ENCODE measurements at places on chromosomes 6 and 20.

DNA sequence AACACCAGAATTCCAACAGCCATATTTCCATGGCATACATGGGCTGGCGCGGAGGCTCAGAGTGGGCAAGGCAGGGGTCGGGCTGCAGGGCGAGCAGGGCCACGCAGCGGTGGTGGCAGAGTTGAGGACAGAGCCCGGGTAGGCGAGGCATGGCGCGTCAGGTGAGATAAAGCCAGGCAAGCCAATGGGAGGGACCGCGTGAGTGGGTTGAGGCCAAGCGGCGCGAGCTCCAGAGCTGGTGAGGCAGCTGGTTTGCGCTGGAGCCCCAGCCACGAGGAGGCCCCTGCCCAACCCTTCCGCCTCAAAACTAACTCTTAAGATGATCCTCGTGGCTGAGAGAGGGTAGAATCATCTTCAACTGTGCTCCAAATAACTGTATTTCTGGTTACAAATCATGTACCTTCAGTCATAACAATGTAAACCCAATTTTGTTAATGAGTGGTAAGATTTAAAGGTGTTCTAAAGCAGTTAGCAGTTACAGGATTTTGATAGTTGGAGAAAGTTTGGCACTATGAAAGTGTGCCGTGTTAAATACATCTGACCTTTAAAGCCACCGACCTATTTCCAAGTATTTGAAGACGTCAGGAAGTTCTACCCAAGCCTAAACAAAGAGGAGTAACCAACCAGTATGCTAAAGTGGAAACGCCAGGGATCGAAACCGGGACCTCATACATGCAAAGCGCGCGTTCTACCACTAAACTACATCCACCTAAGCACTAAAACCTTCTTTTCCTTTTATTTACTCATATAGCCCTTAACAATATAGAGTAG is 107.9 kb downstream of the GPX5 start:
- DNase-seq, result no peak

DNA sequence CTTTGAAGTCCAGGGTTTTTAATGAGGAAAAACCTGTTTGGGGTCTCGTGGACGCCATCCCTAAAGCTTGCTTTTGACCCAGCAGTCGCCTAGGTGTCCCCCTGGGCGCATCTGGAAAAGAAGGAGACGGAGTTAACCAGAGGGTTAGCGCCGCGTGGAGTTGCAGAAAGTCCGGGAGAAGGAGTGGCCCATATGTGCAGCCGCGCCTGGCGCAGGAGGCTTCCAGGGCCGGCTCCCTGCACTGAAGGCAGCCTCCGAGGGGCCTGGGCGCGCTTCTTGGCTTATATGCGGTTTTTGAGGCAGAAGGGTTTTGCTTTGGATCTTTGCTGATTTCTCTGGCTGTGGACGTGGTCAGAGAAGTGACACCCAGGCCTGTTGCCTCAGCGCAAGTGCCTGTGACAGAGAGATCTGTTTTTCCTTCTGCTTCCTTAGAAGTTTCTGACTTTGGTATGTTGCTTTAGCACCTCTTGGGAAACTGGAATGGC is 987 bp downstream of the TMEM181 start:
- DNase-seq, result peak; percentile 45

- peak; percentile 5 for DNase-seq
Measured at GRCh38 chr6:100464903-100465700, at the start of gene SIM1. TSS of gene SIM1 (minus strand) at chr6:100464921. CDS start at chr6:100463468, 1,453 bp downstream.

GRCh38 chr6:112539355-112539754 is 192.2 kb downstream of the RFPL4B start:
- no peak for DNase-seq

- no peak for DNase-seq
Measured at GRCh38 chr6:4185846-4186245, 50.5 kb upstream of the ECI2 start.

GRCh38 chr20:57625181-57625958 is 5.1 kb upstream of the ZBP1 start:
- DNase-seq, result no peak

- DNase-seq, result peak; percentile 30
Measured at GRCh38 chr6:158143700-158144099, 24.4 kb downstream of the SERAC1 start.

DNA sequence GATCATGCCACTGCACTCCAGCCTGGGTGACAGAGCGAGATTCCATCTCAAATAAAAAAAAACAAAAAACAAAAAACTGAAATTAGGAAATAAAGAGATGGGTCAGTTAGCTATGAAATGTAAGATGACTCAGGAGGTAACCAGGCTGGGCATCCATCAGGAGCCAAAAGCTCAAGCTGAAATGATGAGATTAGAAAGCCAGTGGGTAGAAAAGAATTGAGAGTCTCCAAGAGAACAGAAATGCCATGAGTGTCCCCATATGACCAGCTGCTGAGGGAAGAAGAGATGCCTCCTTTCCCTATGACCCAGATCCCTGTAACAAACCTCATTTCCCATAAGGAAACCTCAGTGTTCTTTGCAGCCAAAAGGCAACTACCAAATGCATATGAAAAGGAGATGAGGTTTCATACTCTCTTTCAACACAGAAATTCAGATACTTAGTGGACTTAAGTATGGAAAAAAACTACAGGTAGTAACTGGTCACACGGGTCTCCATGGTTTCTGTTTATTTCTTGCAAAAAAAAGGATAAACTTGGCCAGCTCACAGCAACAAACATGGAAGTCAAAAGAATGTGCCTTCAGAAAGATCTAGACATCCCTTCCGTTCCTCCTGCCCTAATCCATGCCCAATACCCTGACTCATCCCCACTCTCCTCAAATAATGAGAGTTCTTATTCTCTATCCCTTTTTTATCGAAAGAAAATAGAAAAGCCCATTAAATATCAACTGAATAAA is 8.1 kb downstream of the ARHGAP18 start:
- DNase-seq, result no peak

DNA sequence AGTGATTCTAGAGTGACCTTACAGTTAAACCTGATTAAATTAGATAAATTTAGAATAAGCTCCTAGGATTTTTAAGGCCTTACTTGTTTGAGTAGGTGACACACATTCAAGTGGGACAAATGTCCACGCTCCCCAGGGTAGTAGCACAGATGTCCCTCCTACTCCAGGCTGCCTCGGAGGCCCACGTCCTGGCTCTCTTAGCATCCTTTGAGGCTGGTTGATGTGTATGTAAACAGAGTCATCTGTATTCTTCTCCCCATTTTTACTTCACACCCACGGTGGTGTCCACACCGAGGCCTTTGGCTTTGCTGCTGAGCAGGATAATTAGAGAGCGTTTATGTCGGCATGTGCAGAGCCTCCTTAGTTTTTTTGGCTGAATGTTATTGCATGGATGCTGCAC is 15.8 kb downstream of the ENTPD6 start:
- DNase-seq, result no peak

- no peak for DNase-seq
Measured at GRCh38 chr6:108127826-108128225, 38.0 kb upstream of the NR2E1 start.

DNA sequence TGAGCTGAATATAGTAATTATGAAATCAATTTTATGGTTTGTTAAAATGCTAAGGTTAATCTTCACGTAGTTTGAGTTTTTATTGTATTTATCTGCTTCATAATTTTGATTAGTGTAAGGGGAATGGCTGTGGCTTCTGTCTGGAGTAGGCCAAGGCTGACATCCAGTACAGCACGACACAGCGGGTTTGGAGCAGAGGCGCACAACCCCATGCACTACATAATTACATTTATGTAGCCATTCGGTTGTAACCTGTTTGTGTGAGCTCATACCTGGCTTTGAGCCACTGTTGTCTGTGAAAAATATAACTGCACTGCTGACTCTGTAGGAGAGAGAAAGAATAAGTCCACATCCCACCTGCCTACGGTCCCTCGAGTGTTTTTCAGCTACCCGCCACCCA is 615.5 kb downstream of the EYS start:
- DNase-seq, result no peak

DNA sequence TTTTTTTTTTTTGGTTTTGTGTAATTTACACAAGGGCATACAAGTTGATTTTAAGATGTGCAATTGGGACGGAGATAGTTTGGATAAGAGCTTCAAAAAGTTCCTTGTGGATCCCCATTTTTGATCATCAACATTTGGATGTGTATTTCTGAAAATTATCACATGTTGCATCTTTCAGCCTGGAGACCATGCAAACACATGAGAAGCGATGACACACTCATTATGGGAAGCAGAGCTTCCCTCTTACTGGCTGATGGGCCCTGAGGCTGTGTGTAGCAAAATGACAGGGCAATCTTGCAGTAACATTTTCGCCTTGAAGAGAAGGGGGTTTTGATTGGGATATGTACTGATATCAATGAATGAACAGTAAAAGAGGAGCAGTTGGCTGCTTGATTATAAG is 22.0 kb upstream of the RIPK1 start:
- no peak for DNase-seq

DNA sequence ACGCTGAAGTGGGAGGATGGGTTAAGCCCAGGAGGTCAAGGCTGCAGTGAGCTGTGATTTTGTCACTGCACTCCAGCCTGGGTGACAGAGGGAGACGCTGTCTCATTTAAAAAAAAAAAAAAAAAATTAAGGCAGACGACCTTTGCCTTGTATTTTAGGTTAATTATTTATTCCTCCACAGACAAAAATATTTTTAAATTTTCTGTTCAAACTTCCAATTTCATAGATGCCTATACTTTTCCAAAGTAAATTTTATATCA is 6.3 kb upstream of the SMIM28 start:
- DNase-seq, result no peak

GRCh38 chr6:68726337-68726736 is 91.3 kb downstream of the ADGRB3 start:
- no peak for DNase-seq

DNA sequence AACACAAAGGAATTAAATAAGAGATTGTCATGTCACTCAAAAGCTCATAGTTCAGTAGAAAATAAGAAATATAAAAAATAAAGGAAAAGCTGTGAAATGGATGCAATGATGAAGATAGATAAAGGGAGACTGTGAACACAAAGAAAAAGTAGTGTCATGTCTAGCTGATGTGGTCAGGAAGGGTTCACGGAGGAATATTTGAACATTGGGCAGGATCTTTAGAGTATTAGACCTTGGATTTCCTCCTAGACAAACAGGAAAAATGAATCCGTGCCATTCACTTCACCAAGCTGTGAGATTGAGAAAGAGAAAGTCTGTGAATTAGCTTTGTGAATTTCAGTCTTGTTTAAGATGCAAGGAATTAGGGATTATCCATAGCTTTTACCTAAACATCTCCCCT is 414.4 kb upstream of the PLCB4 start:
- no peak for DNase-seq

- peak; percentile 60 for DNase-seq
Measured at GRCh38 chr6:1596088-1596852, 13.4 kb upstream of the FOXC1 start.

GRCh38 chr6:89117211-89118108 is at the start of gene SRSF12:
TSS of gene SRSF12 (minus strand) at chr6:89118071. CDS start at chr6:89117887, 184 bp downstream.
- DNase-seq, result peak; percentile 50

DNA sequence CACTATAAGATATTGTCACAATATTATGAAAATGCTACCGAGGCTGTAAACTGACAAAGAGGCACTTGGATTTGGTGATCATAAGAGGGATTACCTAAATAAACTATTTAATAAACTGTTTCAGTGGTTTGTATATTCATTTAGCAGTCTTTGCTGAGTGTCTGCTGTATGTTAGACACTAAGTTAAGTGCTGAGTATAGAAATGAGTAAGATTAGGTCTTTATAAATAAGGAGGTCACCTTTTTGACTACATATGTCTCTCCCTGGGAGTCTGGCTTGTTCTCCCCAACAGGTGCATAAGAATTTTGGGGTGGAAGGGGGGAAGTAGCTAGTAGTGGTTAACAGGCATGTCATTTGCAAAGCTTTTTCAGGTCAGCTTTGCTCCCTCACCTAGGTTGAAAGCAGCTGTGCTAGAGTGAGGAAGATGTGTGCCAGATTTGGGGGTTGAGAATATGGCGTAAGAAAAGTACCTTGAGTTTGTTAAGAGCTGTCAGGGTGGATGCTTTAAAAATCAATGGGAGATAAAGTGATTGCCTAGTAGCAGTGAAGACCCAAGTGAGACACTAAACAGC is 246.3 kb downstream of the ZFAND3 start:
- no peak for DNase-seq

DNA sequence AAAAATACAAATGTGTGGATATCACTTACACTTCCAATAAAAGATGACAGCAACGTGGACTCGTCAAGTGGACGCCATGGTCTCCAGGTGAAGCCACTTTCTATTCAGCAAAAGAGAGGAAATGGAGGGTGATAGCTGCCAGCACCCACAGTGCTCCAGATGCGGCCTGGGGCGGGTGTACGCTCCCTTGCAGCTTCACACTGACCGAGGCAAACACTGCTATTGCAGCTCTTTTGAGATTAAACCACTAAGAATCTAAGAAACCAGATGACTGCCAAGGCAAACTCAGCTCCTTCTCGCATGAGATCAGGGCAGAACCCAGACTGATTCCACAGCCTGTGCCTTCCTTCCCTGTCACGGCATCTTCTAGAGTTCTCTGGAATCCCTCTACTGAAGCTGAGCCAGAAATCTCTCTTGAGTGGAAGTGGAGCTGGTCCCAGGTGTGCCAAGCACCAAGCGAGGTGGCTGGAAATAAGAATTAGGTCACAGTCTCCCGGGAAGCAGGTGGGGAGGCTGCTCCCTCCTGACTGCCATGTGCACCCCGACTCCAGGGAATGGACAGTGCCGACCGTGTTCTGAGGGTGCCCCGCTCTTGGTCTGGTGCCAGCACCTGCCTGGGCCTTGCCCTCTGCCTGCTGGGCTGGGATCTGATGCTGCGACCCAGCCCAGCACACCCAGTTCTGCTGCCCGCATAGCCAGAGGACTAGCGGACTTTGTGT is 90.1 kb upstream of the AFDN start:
- no peak for DNase-seq

DNA sequence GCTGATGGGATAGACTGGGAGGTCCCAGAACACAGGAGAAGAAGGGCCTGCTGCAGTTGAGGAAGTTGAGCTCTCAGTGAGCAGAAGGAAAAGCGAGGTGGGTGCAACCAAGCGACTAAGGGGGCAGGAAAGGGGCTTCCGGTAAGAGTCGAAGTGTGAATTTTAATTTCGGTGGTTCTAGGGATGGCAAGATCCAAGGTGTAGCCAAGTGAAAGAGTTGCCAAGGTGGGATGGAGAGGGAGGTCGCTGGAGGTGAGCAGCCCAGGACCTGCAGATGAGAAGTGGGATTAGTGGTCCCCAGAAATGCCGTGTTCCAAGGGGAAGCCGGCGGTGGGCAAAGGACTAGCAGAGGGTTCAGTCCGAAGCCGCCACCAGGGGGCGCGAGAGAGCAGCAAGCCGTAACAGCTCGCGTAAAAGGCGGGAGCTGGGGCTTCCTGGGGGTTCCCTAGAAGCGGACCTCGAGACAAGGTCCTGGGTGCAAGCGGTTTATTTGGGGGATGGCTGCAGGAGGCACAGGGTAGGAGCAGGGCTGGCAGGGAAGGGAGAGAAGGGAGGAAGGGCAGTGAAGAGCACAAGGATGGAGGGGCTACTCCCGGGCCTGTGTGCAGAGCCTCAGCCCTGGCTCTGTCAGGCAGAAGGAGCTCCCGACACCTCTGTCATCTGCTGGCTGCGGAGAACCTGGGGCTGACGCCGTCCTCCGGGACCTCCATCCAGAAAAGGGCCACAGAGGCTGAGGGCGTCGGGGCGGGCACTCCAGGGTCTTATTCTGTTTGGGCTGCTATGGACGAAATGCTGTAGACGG is 103.6 kb downstream of the PAX1 start:
- peak; percentile 6 for DNase-seq

Data from HL-60 (cell line).